ENCODE measurements at places on chromosomes 4 and X.

DNA sequence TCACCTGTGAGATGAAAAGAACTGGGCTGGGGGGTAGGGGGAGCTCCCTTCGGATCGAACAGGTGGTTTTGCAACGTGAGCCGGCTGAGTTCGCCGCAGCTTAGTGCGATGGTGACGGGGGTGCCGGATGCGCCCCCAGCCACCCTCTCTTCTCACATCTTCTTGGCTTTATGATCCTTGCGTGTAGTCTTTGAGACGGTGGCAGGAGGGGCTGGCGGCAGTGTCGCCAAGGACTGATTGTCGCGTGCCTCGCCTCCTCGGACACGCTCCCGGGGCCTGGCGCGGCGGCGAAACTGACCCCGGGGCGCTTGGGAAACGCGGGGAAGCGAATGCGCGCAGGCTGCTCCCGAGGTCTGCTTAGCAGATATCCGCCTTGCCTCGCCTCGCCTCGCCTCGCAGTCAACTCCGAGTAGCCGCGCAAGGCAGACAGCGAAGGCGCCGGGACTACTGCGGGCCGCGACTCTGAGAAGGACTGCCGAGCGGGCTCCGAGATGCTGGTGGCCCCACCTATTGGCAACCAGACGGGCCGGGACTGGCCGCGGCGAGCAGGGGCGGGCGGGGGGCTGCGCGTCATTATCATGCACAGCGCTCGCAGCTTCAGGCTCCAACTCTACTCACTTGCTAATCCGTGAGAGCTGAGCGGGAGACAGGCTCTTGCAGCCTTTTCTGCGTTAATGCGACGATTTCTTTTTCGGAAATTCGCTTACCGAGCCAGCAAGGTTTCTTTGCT is 1.5 kb downstream of the GRID2 start:
- DNase-seq, result no peak

DNA sequence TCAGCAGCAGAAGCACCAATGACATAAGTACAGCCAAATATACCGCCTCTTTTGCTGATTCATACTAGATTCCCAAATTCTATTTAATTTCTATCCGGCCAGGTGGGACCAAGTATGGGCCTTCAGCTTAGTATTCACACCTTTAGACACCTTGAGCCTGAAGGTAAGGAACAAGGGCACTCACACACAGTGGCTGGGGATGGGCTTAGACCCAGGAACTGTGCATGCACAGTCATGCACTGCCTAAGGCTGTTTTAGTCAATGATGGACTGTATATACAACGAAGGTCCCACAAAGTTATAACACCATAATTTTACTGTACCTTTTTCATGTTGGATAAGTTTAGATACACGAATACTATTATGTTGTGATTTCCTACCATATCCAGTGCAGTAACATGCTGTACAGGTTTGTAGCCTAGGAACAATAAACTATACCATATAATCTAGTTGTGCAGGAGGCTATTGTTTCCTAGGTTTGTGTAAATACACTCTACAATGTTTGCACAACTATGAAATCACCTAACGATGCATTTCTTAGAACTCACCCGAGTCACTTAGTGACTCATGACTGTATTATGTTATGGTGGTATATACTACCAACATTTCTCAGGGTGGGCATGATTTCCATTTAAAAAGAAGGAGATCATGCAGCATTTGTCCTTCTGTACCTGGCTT is 9.7 kb upstream of the CLNK start:
- no peak for DNase-seq

GRCh38 chrX:120021927-120022326 is 55.6 kb downstream of the RHOXF2B start:
- DNase-seq, result no peak

GRCh38 chr4:2469192-2469984 is 482 bp downstream of the RNF4 start:
- peak; percentile 68 for DNase-seq

- no peak for DNase-seq
Observed at GRCh38 chr4:24611575-24611974, 27.2 kb upstream of the DHX15 start.

DNA sequence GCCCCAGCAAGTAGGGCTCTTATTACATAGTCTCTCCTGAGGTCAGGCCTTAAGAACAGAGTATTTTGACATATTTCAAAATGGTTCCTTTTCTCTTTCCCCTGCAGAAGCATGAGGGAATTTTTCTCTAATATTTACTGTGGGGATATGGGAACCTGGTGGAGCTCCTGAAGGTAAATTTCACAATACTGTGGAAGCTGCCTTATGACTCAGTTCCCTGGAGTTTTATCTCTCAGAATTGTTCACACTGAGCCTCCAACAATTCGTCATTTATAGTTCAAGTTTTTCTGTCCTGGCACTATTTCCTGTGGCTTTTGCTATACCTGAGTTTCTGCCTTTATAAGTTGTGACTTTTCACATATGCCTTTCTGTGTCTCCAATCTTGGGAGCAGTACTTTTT is 607.2 kb upstream of the NDST4 start:
- no peak for DNase-seq

DNA sequence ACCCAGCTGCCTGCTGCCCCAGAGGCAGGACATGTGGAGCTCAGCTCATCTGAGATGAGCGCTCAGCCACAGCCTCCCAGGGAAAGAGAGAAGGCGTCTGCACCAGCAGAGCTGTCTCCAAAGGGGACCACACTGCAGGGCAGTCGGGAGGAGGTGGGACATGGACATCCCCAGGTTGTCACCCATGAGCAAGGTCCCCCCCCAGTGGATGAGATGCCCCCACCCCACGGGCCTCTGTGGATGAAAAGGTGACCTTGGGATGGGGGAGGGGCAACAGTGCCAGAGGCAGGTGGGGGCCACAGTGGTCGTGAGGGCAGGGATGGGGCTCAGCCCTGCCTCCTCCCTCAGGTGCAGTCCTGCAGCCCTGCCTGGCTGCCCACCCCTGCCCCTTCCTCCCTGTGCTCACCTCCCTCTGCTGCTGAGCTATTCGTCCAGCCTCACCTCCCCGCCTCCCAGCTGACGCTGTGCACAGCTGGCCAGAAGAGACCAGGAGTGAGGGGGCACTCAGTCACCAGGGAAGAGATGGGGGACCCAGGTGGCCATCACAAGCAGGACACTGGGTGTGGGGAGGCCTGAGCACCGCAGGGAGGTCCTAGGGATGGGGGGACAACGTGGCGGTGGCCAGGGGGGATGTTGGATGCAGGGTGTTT is 9.3 kb downstream of the NKX1-1 start:
- DNase-seq, result no peak

GRCh38 chr4:118790544-118790943 is 45.4 kb downstream of the SEC24D start:
- DNase-seq, result no peak

GRCh38 chr4:170671171-170671570 is 581.4 kb upstream of the AADAT start:
- DNase-seq, result no peak

- no peak for DNase-seq
Observed at GRCh38 chrX:9467751-9468150, 2.9 kb downstream of the TBL1X start.

DNA sequence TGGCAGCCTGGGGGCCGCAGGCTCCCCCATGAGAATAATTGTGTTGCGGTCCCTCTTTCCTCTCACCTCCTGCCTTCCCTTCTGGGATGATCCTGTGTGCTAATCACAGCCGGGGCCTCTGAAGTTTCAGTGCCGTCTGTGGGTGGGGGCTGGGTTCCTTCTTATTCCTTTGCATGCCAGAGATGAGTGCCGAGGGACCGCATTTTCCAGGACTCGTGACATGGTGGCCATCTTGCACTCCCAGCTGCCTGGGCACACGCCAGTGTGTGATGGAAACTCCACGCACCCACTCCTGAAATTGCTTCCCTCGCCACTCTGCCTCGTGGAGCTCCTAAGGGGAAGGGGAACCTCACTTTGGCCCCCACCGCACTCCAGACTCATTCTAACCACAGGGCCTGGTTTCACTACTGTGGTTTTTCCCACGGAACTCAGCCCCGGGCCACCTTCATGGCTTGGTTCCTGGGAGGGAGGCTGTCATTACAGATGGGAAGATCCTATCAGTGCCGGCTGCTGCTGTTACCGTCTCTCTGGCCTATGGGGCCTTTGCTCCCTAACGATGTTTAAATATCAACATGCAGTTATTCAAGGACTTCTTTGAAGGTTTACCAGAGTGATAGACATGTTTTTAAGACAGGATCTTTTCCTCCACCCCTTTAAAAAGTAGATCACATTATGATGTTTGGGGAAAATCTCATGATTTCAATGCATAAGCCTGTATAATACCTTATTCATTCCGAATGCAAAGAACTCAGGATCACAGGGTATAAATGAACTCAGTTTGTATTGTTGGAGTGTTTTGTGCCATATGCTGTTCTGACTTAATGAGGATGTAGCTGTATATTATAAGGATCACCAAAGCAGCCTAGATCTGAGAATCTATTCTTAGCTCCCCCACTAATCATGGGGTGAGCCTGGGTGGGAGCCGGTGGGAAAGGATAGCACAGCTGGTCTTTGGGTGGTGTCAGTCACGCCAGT is 89.6 kb downstream of the SORCS2 start:
- DNase-seq, result no peak

GRCh38 chr4:168279556-168279955 is 39.0 kb downstream of the DDX60 start:
- no peak for DNase-seq

GRCh38 chr4:53711926-53712325 is 120.6 kb upstream of the LNX1 start:
- DNase-seq, result no peak

GRCh38 chr4:152106781-152107321 is 346.0 kb upstream of the GATB start:
- no peak for DNase-seq

- no peak for DNase-seq
Observed at GRCh38 chr4:107404591-107405300, 315.3 kb downstream of the PAPSS1 start.

GRCh38 chrX:13700380-13700779 is 11.5 kb downstream of the RAB9A start:
- DNase-seq, result no peak

DNA sequence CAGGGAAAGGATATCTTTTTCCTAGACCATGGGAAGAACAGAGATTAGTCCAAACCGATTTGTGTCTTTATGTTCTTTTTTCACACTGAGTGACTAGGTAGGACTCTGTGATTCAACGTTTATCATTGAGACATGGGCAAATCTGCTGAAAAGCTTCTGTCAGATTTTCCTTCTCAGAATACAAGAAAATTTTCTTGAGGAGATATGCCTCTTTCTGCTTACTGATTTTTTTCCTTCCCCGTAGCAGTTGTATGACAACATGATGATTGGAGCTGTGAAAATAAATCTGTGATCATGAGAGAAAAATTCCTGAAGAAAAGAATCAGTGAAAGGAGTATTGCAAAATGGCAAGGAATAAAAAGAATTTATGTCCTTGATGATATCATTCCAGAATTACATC is 130.6 kb upstream of the FAT4 start:
- no peak for DNase-seq

GRCh38 chr4:26782830-26783202 is 77.8 kb upstream of the STIM2 start:
- no peak for DNase-seq

GRCh38 chr4:738781-739280 is 33.2 kb downstream of the PCGF3 start:
- DNase-seq, result no peak

DNA sequence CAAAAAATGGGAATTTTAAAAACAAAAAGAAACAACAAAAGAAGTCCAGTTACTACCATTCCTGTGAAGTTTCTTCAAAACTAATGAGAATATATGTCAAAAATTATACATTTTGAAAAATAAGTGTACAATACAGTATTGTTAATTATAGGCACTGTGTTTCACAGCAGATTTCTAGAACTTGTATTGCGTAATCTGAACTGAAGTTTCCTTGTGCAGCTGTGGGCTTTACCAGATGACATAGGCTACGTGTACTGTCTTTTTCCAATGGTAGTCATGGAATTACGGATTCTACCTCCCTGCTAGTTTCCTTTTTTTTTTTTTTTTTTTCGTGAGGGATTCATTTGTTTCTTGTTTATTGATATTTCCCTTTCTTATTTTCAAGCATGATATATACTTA is 113.8 kb upstream of the GABRA2 start:
- no peak for DNase-seq

DNA sequence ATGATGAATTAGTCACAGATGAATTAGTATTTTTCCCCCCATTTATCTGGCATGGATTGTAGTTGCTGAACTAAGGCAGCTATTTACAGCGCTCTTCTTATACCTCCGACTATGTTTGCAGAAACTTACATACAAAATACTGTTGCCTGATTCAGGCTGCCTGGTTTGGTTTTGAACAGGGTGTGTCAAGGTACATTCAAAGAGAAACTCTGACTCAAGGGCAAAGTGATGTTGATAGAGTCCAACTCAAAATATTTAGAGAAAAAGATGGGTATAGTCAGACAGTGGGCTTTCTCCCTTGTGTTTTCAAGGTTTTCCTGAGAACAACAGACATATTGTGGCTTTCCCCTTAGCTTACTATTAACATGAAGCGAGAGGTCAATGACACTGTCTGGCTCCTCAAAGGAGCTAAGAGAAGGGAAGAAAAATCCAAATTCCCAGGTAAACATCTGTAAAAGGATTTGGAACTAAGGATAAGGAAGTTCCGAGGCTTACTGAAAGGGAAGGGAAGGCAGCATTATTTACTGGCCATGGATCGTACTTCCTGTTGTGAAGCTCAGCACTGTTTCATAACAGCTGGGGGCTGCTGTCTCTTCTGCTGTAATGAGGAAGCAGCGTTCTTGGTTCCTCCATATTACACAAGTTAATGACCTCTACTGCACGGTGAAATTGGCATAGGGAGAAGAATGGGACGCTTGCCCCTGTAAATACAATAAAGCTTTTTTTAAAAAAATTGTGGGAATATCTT is 30.9 kb downstream of the FAM9C start:
- DNase-seq, result peak; percentile 49

DNA sequence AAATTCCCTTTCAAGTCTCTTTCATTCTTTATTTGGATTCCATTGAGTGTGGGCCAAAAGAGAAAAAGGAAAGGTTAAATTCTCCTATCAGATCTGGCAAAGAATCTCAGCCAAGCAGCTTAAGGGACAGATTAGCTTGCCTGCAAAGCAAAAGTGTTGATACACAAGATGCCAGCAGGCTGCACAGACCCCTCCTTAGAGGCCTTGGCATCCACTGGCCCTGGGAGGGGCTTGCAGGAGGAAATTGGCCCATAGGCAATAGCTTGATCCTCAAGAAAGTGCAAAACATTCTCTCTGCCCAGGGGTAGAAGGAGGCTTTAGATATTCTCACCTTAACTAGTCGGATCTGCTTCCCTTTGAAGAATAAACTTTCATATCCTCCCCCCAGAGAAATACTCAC is 300.4 kb upstream of the CPEB2 start:
- DNase-seq, result no peak

GRCh38 chrX:110004731-110005369 is 1.9 kb downstream of the TMEM164 start:
- no peak for DNase-seq

DNA sequence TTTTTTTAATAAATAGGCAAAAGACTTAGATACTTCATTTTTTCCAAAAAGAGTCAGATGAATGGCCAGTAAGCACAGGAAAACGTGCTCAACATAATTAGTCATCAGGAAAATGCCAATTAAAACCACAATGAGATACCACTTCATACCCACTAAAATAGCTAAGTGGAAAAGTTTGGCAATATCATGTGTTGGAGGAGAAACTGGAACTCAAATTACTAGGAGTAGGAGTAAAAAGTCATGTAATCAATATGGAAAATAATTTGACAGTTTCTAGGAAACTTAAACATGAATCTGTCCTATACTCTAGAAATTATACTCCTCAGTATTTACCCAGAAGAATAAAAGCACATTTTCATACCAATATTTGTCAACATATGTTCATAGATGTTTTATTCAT is 449.8 kb downstream of the INPP4B start:
- no peak for DNase-seq
